DMS153 (cell line): ENCODE measurements at places on chromosomes 16 and 17.

GRCh38 chr16:1789643-1790045 is 3.9 kb downstream of the IGFALS start:
- no peak for DNase-seq

GRCh38 chr16:67146523-67147357 is 4.1 kb downstream of the B3GNT9 start:
- DNase-seq = no peak

DNA sequence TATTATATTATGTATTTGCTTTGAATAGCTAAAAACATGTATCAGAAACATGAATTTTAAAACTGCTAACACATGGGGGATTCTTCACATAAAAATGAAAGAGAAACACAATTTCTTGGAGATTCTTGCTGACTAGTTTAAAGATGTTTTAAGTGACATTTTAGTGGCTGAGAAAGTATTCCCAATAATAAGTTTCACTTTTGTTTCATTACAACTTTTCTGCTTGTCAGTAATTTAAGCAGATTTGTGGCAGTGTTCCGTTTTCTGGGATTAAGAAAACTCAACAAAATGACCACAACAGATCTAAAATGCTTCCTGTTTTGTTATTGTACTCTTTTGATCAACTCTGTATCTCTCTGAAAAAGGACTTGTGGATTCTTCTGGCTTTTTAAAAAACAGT is 75.9 kb downstream of the NLK start:
- DNase-seq = no peak

DNA sequence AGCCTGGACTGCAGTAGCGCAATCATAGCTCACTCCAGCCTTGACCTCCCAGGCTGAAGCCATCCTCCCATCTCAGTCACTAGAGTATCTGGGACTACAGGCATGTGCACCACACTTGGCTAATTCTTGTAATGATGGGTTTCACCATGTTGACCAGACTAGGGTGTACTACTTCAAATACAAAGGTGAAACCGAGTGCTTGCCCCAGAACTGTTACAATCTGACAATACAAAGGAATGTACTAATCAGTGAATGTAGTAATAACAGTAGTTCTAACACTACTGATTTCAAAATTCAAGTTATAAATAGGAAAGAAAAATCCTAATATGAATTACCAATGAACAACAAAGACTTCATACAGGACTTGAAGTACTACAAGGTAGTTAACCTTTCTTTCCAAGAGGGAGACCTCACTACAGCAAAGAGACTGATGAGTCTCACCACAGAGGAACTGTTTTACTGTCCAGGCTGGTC is 24.4 kb downstream of the CRK start:
- DNase-seq = no peak

- DNase-seq = no peak
Observed at GRCh38 chr16:23274968-23275367, 27.1 kb upstream of the SCNN1B start.

- DNase-seq = no peak
Observed at GRCh38 chr16:51544851-51545467, 393.9 kb upstream of the SALL1 start.

GRCh38 chr16:19283637-19284036 is 1.9 kb upstream of the CLEC19A start:
- no peak for DNase-seq

GRCh38 chr17:27912964-27913363 is 19.8 kb upstream of the LYRM9 start:
- DNase-seq = no peak

DNA sequence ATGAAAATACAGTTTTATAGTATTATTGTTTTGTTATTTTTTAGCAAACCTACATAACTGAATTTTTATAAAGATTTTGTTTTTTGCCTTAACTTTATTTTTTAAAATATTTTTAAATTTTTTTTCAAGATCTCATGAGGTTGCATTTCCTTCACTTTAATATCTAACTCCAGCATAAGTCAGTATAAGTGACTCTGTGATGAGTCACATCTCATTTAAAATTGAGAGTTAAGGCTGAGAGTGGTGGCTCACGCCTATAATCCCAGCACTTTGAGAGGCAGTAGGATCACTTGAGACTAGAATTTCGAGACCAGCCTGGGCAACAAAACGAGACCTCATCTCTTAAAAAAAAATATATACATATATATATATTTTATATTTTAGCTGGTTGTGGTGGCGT is 44.0 kb downstream of the NLK start:
- no peak for DNase-seq

GRCh38 chr17:41326173-41327145 is 10.9 kb upstream of the KRTAP17-1 start:
- DNase-seq = no peak

GRCh38 chr17:64448665-64449512 is at the start of gene MILR1:
Gene MILR1, plus strand, starts transcription at chr17:64449115. Its CDS starts 54 bp downstream, at chr17:64449169.
- no peak for DNase-seq

DNA sequence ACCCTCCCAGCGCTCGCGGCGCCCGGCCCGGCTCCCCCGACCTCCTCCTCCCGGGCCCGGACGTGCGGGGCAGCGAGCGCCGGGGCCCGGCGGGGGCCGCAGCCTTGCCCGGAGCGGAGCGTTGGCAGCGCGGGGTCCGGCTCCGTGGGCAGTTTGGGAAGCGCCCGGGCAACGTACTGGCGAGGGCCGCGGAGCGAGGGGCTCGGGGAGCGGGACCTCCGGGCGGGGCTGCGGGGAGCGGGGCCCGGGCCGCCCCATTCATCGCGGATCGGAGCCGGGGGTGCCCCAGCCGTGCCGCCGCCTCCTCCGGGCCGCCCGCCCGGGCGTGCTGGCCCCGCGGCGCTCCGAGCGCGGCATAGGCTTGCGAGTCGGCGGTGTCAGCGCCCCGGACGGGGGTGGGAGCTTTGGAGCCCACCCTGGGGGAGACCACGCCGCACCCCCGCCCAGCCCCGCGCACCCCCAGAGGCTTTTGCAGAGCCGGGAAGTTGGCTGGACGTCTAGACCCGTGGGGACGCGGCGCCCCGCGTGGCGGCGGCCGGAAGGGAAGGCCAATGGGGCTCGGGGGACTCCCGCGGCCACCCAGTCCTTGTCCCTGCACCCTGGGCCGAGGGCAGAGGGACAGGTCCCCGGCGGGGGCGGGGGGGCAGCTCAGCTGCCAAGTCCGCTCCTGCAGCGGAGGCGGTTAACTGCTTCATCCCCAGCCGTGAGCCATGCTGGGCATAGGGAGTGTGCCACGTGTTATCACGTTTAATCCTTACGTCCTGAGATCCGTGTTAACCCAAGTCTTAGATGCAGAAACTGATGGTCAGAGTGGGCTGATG is 852 bp downstream of the ZNF469 start:
- no peak for DNase-seq

- no peak for DNase-seq
Observed at GRCh38 chr16:72850853-72851252, 197.1 kb downstream of the ZFHX3 start.

DNA sequence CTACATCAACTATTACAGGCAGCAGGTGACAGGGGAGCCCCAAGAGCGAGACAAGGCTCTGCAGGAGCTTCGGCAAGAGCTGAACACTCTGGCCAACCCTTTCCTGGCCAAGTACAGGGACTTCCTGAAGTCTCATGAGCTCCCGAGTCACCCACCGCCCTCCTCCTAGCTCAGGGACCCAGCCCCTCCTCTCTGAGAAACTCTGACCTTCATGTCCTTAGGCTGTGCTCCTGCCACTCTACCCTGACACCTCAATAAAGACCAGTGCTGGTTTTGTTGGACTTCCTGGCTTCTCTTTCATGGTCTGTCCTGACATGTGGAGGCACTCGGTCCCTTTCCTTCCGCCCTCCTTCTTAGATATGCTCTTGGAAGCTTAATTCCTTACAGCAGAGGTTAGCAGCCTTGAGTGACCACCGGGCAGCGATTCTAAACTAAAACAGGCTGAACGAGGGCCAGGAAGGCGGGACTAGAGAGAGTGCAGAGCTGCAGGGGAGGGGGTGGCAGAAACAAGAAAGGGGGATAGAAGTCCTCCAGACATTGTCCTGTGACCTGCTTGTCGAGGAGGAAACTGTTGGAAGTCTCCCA is 915 bp downstream of the AHSP start:
- no peak for DNase-seq

- peak; percentile 35 for DNase-seq
Observed at GRCh38 chr17:66702106-66702936, 132.6 kb upstream of the CACNG5 start.

GRCh38 chr17:78355045-78355641 is 4.7 kb downstream of the SOCS3 start:
- DNase-seq = no peak

DNA sequence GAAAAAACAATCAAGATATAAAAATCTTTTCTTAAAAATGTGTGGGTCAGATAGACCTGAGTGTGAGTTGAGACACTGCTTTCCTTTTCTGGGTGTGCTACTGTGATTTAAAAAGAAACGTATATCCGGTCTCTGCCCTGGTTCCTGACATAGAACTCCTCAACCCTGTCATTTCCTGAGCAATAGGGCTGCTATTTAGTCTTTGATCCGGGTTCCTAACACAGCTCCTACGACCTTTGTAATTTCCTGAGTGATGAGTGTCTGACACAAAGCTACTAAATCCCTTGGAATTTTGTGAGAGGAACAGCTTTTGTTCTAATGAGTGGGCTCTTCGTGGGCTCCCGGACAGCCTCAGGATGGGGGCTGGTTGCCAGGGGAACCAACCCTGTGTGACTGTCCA is 93.9 kb upstream of the FA2H start:
- no peak for DNase-seq

DNA sequence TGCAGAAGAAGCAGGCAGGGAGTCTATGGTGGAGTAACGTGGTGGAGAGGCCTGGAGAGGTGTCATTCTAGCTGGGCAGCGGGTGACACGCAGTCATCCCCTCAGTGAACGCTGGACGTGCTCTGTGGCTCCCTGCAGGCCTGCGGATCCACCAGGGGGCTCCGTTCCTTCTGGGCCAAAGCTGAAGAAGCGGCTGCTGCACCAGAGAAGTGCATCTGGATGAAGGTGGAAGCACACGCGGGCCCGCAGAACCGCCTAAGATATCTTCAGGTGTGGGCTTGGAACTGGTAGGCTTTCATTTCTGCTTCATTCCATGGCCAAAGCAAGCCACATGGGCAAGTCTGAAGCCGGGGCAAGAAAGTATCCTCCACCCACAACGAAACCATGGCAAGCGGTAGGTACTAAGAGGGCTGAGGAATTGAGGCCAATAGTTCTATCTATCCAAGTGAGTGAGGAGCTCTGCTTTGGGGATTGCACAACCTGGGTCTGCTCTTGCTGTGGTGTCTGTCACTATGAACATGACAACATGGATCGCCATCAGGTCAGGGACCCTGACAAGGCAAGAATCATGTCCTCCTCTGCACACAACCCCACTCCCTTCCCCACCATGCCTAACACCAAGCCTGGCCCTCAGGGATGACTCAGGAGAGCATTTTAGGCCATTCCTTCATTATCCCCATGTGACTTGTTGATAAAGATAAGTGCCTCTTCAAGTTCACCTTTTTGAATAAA is 78.9 kb upstream of the FBXO47 start:
- DNase-seq = no peak

GRCh38 chr16:29674188-29674587 is 4.8 kb upstream of the QPRT start:
- DNase-seq = no peak

- no peak for DNase-seq
Observed at GRCh38 chr17:19023209-19023999, 18.8 kb upstream of the FAM83G start.

DNA sequence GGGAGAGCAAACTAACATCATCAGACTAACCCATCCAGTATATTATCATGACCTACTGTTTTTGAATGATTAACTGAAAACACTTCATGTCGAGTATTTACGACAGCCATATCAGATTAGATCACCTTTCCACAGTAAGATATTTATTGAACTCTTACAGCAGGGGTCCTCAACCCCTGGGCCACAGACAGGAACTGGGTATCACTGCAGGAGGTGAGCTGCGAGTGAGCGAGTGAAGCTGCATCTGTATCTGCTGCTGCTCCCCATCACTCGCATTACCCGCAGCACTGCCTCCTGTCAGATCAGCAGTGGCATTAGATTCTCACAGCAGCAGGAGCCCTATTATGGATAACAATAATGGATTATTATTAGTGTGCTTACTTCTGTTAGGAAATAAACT is 59.5 kb downstream of the NETO2 start:
- DNase-seq = no peak

DNA sequence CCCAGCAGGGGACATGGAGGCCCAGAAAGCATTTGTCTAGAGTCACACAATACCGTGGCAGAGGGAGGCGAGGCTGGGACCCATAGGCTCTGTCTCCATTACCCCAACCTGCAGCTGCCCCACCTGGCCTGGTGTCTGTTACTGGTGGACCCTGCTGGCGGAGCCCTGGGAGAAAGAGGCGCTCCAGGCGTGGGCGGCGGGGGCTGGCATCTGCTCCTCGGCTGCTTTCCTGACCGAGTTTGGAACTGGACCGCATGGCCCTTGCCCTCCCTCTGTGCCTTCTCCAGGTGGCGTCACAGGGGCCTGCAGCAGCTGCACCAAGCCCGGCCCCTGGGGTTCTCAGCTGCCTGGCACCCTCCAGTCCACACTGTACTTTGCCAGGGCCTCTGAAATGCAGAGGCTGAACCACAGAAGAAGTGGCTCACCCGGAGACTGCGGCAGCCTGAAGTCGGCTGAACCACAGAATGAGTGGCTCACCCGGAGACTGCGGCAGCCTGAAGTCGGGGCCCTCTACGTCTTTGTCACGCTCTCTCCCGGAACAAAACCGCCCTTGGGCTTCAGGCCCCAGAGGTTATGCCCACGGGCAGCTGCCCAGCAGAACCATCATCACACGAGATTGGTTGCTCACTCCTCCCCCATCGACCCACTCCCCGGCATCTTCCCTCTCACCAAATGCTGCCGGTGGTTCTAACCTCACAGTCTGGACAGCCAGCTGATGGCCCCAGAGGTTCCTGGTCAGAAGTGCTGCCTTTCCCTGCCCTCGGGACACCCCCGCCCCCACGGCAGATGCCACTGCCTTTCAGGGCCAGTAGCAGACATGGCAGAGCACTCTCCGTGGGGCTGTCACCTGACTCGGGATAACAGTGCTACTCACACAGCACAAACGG is 20.2 kb downstream of the CBFA2T3 start:
- DNase-seq = no peak

DNA sequence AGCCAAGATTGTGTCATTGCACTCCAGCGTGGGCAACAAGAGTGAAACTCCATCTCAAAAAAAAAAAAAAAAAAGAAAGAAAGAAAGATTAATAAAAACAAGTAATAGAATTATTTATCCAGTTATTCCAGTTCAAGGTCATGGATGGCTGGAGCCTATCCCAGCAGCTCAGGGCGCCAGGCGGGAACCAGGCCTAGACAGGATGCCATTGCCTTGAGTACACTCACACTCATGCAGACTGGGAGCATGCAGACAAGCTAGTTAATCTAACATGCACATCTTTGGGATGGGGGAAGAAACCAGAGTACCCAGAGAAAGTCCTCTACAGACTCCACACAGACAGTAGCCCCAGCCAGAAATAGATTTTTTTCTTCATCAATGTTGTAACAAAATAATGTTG is 17.9 kb downstream of the PDP2 start:
- no peak for DNase-seq

GRCh38 chr17:78000341-78000740 is 41.8 kb downstream of the TNRC6C start:
- DNase-seq = no peak

DNA sequence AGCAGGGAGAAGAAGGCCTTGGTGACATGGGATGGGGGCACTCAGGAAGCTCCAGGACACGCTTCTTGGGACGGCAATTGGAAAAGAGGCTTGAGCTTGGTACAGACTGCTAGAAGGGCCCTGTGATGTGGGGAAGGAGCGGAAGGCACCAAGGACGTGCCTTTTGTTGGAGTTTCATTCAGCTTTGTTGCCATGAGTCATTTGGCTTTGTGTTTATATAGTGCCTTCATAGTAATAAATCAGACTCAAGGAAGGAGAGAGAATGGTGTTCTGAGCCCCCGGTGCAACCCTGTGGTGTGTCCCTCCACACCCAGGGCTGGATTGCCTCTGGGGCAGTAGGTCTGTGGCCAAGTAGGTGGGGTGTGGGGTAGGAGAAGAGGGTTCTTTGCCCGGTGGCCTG is 7.4 kb upstream of the TBX4 start:
- DNase-seq = no peak
